Vein endothelial cell (primary cell): ENCODE measurements at places on chromosomes 4 and X. TPM values are rescaled to one million over a fixed set of nuclear protein-coding genes. Genes with fewer than 3 reads are reported as not detected.

The PLXNB3 gene
- 11.0 and 11.4 TPM in 2 replicates for total RNA-seq

The VCX gene
- not detected in 2 replicates for total RNA-seq

The DCAF4L1 gene
- total RNA-seq: 0.19 and 0.33 TPM in 2 replicates

The INTS12 gene
- 15.0 and 19.8 TPM in 2 replicates for total RNA-seq

The ZNF595 gene
- 18.4 and 19.6 TPM in 2 replicates for total RNA-seq

The OCIAD2 gene
- total RNA-seq: 63.7 and 83.3 TPM in 2 replicates

The UCP1 gene
- not detected in 2 replicates for total RNA-seq

The CFAP47 gene
- under 0.01 TPM in 1 of 2 replicates, not detected in the other for total RNA-seq

The CXorf49 gene
- total RNA-seq: not detected in 2 replicates

The GATA1 gene
- total RNA-seq: not detected in 2 replicates

The PCDH7 gene
- 1.4 and 4.6 TPM in 2 replicates for total RNA-seq

The PPP2R2C gene
- 0.10 and 0.33 TPM in 2 replicates for total RNA-seq

The PCDH19 gene
- 1.6 and 2.0 TPM in 2 replicates for total RNA-seq

The CT45A3 gene
- total RNA-seq: not detected in 2 replicates
